ENCODE measurements at places on chromosomes 13 and 19.

DNA sequence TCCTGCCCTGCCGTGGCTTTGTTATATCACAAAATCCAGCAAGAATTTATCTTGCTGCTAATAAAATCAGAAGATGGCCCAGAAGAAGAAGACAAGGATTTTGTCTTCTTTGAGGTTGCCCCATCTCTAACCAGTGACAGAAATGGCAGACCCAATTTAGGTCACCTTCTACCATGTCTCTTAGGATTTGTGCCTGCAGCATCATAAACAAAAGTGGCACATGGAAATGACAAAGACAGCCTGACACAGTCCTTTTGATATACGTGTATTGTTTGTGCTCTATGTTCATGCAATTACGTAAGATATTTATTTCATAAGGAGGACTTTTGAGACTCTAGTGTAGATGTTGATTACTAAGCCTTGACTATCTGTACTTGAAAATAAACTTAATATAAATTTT, 135.9 kb upstream of the TMTC4 start:
- DNase-seq = no peak

DNA sequence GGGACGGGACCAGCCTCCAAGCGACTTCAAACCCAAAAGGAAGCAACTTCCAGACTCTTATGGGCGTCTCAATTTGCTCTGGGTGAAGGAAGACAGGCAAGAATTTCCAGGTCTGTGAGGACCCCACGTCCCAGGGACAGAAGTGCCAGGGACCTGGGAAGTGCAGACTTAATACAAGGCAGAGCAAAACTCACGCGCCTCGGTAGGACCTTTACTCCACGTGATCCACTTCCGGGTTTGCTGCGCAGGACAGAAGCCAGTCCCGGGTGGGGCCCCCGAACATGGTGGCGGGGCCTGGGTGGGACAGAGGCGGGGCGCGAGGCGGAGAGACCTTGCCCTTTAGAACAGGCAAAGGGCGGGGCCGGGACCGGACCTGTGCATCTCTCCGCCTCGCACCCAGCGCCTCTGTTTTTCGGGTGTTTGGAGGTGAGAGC, 9.3 kb downstream of the ZNF611 start:
- DNase-seq = no peak

DNA sequence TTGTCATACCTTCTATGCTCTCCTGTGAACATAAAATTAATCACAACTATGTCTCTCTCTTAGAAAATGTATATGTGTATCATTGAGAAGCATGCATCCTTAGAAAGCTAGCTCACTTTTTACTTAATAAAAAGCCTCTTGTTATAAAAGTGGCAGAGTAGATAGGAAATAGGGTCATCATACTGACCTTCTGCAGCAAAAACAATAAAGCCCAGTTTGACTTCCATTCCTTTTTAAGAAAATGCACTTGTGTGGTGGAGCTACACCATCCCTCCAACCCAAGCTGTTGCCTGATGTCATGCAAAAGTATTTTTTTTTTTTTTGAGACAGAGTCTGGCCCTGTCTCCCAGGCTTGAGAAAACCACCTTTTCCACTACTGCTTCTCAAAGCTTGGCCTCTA, 393.3 kb downstream of the LIG4 start:
- no peak for DNase-seq

DNA sequence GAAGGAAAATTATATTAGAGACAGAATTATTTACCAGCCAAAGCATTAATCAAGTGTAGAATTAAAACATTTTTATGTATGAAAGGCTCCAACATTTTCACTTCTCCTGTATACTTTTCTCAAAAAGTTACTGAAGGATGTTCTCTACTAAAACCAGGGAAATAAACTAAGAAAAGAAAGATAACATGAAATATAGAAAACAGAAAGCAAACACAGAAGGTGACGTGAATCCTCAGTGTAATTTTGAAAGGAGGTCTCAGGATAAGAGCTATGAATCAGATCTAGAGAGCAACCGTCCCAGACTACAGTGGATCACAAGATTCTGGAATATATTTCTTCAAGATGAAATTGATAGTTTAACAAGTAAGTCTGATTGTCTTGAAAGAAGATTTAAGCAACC, 144.5 kb downstream of the CYSLTR2 start:
- no peak for DNase-seq

GRCh38 chr19:45952686-45953505, 20.8 kb downstream of the NOVA2 start:
- peak; percentile 35 for DNase-seq

DNA sequence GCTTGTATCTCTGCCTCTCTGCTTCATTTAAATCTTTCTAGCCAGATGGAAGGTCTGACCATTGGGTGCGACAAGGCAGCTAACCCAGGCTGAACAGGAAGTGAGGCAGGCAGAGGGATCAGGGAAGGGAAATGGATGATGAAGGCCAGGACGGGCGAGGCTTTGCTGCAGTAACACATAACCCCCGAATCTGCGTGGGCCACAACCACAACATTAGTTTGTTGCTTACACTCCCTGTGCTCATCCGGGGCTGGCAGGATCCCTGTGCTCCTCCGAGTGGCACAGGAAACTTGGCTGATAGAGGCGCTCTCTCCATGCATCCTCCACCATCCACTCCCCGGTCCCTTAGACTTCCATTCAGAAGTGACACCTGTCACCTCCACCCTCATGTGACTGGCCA, 1.1 kb upstream of the FLT3LG start:
- no peak for DNase-seq

DNA sequence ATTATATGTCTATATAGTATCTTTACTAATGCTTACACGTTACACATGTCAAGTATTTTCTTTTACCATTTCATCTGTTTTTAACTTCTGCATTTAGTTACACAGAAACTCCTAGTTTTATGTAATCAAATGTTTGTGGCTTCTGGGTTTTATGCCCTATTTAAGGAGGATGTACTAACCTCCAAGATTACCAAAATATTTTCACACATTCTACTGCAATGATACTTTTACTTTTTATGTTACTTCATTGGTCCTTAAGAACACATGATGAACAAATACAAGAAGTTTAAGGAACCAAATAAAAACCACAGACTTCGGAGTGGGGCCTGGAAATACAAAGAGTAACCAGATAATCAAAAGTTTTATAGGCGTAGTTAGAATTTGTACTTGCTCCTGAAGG, 37.2 kb downstream of the ZC3H13 start:
- DNase-seq = no peak

DNA sequence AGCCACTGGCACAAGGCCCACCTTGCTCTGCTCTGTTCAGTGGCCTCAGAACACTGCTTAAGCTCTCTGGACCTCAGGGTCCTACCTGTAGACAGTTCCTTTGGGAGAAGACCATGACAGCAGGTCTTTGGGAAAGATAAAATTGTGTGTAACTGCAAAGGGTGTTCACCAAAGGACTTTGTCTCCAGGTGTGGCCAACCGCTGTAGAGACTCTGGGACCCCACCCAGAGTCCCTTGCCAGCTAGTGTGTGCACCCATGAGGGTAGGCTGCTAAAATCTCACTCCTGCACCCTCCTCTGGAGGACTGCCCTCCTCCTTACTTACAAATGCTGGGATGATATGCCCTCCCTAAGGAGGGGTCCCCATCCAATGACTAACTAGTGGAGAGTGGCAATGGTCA, 211.2 kb downstream of the TSHZ3 start:
- no peak for DNase-seq

DNA sequence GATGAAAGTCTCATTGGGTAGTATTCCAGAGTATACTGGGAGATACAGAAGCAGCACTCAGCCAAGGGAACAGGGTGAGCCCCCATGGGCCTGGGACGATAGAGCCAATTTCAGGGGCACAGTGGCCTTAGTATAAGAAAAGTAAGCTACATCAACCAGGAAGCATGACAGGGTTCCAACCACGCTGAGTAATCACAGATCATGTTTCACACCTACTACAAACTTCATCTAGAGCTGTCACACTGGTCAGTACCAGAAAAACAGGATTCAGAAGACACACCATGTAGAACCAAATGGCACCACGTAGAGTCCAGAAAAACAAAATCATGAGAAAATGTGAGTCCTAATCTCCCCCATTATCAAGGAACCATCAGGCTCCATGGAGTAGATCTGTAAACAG, 1292.4 kb upstream of the MIR17HG start:
- no peak for DNase-seq

GRCh38 chr13:107847406-107847805, 367.9 kb downstream of the LIG4 start:
- no peak for DNase-seq

DNA sequence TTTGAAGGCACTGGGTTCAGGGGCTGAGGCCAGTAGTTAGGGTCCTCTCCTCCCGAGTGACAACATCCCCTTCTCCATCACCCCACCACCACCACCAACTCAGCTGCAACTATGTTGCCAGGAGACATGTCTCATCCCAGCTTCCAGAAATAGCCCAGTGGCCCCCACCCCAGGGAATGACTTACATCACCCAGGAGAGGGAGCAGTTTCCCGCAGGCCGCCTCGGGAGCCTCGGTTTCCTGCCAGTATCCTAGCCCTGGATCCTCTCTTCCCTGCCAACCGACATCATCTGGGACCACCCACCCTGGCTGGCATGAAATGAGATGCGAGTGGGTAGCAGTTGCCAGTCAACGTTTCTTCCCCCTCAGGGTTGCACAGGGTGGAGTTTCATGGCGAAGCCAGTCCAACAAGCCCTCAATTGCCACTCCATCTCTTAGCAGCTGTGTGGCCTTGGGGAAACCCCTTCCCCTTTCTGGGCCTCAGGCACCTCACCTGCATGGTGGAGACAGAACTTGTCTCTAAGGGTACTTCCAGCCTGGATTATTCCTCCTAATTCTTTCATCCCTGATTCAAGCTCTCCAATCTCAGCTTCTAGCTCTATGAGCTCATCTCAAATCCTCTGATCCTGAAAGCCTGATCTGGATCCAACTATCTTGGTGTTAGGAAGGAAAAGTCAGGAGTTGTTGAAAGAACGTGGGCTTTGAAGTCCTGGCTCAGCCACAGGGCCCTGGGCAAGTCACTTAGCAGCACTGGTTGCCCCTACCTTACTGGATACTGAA, 3.9 kb upstream of the GSK3A start:
- no peak for DNase-seq

DNA sequence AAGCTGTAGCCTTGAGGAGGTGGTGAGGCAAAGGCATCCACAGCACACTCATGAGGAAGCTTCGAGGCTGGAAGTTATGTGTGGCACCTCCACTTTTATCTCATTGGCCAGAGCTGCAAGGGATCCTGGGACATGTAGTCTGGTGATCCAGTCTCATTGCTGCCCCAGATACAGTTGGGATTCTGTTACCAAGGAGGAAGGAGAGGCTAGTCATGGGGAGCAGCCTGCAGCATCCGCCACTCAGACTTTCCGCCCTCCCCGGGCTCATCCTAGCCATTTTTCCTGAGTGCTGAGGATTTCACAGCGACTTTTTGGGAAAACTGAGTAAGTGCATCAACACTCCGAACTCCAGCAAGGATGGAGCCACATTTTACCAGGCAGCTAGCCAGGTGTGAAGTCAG, 74.4 kb downstream of the DPF1 start:
- DNase-seq = no peak

GRCh38 chr19:35088131-35088913, 27.3 kb upstream of the FXYD3 start:
- DNase-seq = no peak

- no peak for DNase-seq
Measured at GRCh38 chr13:51768378-51768921, 35.5 kb downstream of the DHRS12 start.

DNA sequence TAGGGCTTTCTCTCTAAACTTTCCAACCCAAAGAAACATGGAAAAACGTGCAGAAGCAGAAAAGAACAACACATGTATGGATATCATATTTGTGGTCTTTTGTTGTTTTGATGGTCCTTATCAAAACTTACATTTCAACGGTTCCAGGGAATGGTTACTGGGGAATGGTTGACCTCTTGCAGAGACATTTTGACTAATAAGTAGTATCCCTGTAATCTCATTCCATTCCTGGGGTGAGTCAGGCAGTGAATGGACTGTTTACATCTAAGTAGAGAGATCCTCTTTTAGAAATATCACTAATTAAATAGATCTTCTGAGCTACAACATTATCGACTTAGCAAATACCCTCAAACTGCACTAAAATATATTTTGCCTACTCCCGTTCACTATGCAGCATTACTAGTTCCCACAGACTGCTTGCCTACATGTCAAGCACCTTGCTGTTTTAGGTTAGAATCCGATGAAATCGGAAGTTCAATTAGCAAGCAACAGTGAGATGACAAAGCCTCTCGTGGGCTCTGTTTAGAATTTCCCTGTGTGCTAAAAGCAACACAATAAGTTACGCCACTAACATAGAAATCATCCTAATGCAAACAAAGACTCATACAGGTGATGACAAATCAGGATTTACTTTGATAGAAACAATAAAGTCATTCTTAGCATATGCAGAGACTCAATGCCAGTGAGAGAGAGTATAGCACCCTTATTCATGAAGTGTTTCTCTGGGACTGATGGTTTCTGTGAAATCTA, 797.7 kb upstream of the ARGLU1 start:
- no peak for DNase-seq

DNA sequence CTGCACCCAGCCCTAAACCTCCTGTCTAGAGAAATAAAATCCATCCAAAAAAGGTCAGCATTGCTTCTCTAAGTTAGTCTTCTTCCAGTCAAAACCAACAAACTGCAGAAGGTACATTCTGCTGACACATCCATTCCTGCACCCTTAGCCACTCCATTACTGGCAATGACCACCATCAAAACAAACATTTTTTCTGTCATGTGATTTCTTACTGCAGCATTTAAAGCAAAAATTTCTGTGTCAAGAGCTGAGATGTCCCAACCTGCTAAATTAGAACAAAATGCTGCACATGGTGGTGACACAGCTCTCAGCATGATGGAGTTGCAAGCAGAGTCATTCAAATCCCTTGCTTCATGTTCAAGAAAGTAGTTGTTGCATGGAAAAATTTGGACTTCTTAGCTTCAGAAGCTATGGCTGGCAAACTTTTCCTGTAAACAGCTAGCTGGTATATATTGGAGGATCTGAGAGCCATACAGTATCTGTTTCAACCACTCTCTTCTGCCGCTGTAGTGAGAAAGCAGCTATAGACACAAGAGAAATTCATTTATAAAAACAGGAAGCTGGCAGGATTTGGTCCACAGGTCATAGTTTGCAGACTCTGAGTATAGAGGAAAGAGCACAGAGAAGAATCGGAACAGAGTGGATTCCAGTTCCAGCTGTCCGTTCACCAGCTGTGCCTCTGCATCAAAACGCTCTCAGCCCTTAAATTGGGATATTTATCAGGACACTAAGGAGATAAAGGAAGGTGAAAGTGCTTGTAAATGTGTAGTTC, 17.4 kb downstream of the RUBCNL start:
- no peak for DNase-seq

DNA sequence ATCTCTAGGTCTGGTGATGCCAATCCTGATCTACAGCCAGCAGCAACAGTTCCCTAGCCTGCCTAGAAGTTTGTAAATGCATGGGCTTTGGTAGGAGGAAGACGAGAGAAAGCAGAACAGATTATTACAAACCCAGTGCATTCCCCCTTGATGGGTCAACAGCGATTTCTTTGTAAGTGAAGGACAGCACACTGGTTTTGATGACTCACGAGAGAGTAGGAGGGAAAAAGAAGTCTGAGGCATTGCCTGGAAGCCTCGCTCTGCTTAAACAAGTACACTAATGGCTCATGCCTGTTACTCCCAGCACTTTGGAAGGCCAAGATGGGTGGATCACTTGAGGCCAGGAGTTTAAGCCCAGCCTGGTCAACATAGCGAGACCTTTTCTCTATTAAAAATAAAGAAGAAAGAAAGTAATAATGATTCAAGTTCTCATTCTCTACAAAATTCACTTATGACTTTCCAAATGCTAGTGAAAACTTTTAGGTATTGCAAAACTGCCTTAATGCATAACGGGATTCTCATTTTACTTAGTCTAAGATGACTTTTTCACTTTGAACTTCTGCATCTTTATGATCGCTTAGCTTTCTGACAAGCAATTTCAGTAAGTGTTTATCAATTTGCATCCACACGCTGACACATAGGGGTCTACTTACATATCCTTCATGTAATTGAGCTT, 47.7 kb upstream of the USPL1 start:
- DNase-seq = peak; percentile 15
